Large intestine (tissue), 12 donors: ENCODE measurements at places on chromosomes 1 and 21. TPM values are rescaled to one million over a fixed set of nuclear protein-coding genes. Genes with fewer than 3 reads are reported as not detected.

- no peak for DNase-seq
These were observed 2.7 kb upstream of the OLIG2 start for GRCh38 chr21:33022828-33023573.

Gene LCE1B
- polyA plus RNA-seq = not detected

DNA sequence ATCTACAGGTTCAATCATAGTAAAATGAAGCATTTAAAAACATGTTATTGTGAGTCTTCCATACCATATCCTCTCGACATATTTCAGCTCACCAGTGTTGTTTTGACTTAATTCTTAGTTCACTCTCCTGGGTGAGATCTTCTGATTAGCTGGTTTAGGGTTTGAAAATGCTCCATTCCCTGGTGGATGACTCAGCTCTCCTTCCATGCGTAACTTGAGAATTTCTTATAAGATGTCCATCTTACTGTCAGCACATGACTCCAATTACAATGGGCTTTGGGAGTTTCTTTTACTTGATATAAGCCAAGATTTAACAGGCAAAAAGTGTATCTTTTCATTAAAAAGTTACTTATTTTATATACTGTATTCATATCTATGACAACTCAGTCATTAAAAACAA is 476.5 kb downstream of the BRINP3 start:
- DNase-seq = no peak

Gene IL19
- polyA plus RNA-seq = not detected

GRCh38 chr1:201019321-201019977 is 4.1 kb downstream of the KIF21B start:
- DNase-seq = peak; percentile 79

Gene ELAVL4
- 25.1 TPM for polyA plus RNA-seq

- DNase-seq = no peak
These were observed 5.9 kb downstream of the USP24 start for GRCh38 chr1:55209247-55209646.

- DNase-seq = no peak
These were observed 13.0 kb upstream of the AHCYL1 start for GRCh38 chr1:109971559-109971958.

Gene ALX3
- polyA plus RNA-seq = not detected
